ENCODE measurements at places on chromosomes 1 and 21.

- DNase-seq = no peak
Measured at GRCh38 chr1:208329300-208329699, 85.1 kb upstream of the PLXNA2 start.

DNA sequence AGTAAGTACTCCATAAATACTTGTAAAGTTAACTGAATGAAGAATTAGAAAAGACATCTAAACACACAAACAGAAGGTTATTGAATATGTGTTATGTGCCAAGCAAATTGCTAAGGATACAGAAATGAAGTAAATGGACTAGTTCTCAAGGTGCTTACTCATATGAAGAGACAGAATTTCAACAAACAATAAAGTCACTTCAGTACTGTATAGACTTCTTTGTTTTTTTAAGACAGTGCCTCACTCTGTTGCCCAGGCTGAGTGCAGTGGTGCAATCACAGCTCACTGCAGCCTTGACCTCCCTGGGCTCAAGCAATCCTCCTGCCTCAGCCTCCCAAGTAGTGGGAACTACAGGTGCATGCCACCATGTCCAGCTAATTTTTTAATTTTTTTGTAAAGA is 57.3 kb downstream of the SERBP1 start:
- no peak for DNase-seq

DNA sequence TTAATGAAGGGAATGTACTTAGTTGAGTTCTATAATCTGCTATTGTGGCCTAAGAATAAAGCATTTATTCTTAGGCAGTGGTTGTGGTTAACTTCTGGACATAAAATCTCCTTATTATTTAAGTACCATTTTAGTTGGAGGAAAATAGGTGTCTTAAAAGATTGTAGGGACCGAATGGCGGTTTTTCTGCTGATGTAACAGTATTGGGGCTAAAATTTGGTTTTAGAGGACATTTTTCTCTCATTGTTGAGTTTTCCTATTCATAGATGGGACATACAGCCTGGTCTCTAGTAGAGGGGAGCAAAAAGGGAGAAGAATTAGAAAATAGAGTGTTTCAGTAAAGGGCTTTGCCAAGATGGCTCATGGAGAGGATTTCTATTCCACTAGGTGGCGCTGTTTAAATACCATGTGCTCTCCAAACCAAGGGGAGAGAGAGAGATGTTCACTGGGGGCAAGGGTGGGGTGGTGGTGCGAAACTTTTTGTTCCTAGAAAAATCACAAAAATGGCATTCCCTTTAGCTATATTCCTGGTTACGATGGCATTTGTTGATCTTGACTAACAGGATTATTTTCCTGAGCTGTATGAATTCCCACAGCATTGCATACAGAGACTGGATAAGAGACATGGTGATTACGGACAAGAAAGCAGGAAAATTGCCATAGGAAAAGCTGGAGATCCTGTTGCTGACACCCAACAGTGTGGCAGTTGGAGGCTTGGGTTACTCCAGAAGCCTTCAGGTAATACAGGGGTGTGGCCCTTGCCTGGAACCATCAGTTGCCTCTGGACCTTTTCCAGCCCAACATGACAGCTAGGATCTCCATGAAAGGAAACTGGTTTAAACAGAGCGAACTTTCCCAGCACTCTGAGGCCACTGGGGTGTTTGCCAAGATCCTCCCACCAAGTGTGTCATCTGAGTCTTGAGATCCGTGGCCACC is 18.2 kb upstream of the FCGR2A start:
- DNase-seq = no peak

DNA sequence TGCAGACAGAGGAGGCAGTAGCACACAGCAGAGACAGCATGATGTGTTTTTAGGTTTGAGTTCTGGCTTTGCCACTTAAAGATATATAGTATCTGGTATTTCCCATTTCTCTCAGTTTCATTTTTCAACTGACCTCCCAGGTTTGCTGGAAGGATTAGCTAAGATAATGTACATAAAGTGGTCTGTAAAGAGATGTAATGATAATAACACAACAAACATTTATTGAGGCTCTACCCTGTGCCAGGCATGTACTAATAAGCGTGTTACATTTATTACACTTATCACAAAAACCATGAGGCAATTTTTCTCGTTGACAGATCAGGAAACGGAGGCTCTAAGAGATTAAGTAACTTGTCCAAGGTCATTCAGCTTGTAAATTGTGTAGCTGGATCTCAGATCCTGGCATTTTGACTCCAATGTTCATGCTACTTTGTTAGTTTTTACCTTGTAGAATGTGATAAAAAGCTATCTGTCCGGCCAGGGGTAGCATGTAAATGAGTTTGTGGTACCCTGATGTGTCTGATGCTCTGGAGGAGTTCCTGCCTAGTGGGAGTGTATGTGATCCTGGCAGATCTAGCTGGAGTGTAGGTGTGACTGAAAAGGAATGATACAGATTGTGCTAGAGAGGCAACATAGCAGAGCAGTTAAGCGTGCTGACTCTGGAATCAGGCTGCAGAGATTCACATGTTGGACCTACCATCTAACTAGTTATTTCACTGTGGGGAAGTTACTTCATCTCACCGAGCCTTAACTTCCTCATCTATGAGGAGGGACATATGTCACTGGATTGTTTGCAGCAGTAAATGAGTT is 146.6 kb downstream of the VPS13D start:
- no peak for DNase-seq

DNA sequence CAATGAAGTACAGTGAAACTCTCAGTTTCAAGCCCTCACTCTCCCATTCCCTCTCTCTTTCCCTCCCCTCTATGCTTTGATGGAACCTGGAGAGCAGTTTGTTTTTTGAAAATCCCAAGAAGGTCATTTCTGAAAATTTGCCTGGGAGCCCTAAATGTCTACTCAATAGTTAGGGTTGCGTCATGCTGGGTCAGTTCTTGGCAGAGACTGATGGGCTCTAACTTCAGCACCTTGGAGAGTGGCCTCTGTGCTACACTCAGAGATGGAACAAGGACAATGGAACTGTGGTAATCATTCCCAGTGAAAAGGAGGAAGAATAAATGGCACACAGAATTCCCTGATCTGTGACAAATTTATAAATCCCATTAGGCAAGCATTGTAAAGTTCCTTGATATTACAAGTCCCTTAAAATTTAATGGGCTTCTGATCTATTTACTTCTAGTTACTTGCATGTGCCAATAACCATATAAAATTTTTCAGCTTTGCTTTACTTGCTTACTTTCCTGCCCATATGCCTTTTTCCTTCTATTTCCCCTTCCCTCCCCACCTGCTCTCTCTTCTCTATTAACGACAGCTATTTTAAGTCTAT is 182.9 kb upstream of the KCND3 start:
- no peak for DNase-seq

DNA sequence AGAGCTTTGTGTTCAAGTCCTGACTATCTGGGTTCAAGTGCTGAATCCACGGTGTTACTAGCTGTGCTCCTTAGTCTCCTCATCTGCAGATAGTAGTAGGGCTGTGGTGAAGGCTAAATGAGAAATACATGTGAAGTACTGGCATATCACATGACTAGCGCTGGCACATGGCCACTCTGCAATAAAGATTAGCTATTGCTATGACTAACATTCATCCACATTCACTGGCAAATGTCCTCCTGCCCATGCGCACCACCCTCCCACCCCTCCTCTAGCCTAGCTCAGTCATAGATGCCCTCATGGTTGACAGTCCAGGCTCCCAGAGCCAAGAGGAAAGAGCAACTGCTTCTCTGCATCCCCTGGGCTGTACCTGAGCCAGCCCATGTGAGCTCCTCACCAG is 8.5 kb upstream of the COL8A2 start:
- no peak for DNase-seq

DNA sequence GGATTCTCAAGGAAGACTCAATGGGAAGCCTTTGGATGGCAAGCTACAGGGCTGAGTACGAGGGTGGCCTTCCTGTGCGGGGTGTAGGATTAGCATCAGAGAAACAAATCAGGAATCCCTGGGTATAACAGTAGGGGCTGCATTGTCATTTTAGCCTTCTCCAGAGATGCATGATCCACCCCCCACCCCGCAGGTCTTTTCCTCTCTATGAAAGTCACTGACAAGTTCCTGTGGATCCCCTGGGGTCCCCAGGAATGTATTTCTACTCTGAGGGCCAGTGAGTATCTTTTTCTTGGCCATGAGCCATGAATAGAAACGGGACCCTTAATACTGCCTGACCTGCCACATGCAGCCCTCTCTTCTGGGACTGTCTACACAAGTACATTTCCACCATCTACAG is 473.0 kb upstream of the VAMP3 start:
- no peak for DNase-seq

DNA sequence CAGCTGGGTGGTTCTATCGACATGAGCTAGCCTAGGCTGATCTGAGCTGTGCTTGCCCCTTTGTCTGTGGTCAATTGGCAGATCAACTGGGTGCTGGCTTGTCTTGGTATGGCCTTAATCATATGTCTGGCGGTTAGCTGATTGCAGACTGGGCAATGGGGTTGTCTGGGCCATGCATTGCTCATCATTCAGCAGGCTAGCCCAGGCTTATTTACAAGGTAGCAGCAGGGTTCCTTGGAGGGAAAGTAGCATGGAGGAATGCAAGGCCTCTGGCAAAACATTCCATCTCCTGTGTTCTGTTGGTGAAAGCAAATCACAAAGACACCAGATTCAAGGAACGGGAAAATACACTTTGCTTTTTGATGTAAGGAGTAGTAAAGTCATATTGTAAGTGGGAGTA is 84.0 kb upstream of the IVNS1ABP start:
- no peak for DNase-seq

DNA sequence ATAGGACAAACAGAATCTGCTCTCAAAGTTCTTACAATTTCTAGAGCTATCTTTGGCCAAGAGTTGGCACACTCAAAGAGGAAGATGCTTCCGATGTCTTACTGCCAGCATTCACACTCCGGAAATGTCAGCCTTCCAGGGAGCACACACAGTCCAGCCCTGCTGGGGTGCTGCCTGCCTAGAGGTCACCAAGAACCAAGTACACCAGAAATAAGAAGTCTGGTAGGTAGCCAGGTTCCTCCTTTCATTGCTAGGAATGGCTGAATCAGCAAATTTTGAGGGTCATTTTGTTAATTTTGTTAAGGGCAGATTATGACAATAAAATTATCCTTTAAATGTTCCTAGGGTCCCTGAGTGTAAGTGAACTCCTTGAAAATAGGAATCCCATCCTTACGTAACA is 77.5 kb downstream of the PLPP3 start:
- no peak for DNase-seq

DNA sequence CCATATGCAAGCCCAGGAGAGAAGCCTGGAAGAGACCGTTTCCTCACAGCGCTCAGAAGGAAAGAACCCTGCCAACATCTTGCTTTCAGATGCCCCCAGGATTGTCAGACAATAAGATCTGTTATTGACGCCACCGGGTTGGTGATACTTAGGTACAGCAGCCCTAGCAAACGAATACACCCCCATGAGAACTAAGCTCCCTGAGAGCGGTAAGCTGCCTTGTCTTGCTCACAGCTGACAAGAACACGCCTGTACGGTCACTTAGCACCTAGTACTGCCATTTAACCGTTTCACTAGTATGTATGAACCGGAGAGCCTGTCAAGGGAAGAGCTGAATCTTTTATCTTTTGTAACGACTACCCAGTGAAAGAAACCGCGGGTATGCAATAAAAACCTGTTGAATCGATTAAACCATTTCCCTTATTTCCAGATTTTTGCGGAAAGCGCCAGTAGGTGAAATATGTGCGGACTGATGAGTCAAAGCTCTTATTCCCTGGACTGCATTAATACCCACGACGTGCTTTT is 619 bp upstream of the ZBTB8B start:
- DNase-seq = no peak

- no peak for DNase-seq
Measured at GRCh38 chr1:183277821-183278738, 92.0 kb downstream of the LAMC2 start.

- no peak for DNase-seq
Measured at GRCh38 chr1:11013160-11013531, 692 bp downstream of the TARDBP start.

DNA sequence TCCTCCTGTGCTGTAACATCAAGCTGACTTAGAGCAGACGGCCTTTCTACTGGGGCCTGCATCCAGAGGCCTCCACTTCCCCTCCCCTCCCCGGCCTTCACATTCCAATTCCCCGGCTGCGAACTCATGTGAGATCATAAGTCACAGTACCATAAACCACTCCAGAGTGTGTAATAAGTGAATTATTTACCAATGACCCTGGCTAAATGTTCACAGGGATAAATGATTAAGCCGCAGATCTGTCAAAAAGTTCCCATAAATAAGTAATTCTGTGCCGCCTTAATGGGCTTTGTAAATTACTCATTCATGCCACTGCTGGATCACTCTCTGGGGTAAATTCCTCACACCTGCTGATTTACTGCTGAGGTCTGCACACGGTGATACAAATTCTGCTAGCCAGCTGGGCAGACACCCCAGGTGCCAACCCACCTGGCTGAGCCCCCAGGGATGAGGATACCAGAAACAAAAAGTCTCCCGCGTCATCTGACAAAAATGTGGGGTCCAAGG is 27.4 kb upstream of the KIRREL1 start:
- no peak for DNase-seq

GRCh38 chr1:6113116-6113515 is 67.0 kb downstream of the CHD5 start:
- DNase-seq = no peak

GRCh38 chr1:30471307-30471706 is 252.1 kb downstream of the MATN1 start:
- no peak for DNase-seq

DNA sequence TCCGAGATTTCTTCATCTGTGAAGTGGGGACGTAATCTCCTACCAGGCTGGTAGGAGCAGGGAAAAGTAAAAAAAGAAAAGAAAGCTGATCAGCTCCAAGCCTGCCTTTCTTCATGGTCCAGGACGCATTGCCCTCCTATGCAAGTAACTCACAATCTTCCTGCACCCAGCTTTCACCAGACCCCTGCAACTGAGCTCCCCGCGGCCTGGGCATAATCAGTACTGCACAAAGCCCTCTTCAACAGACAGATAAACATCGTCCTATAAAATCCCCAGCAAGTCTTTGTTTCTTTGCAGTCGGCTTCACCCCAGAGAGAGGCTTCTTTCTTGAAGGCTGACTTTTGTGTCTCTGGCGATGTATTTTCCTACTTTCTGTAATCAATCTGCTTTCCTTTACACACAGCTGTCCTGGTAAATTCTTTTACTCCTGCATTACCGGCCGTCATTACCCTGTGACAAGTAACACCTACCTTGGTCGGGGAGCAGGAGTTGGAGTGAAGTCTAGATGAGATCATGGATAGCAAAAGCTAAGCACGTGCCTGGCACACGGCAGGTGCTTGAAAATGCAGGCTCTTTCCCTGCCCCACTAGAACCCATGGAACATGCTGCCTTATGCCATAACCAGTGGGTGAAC is 8.3 kb downstream of the PADI1 start:
- DNase-seq = no peak

GRCh38 chr1:187185389-187185788 is 356.6 kb downstream of the PLA2G4A start:
- DNase-seq = no peak

DNA sequence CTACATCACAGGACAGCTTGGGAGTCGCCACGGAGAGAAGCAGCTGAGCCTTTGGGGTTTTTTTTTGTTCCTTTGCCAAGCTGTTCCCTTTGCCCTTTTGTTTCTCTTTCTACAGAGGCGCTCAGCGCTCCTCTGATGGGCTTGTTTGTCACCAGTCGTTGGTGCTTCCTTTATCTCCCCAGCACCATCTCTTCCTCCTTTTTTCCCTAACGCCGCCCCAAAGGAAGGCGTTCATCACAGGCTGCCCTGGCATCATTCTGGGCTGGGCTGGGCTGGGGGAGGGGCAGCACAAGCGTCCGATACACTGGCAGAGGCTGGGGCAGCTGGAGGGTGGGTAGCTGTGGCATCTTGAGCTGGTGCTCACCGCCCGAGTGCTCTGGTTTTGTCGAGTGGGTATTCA is 10.5 kb downstream of the IGSF21 start:
- no peak for DNase-seq

GRCh38 chr1:246091477-246091876 is 415.6 kb downstream of the SMYD3 start:
- DNase-seq = no peak

Data from cerebellar nuclear complex (tissue), 1 donor.